ENCODE measurements at places on chromosomes 6 and 20. TPM values are rescaled to one million over a fixed set of nuclear protein-coding genes. Genes with fewer than 3 reads are reported as not detected.

FAM83B gene
- 1.8 TPM for total RNA-seq

EYA2 gene
- total RNA-seq = 1.5 TPM

COL20A1 gene
- total RNA-seq = not detected

GJA10 gene
- not detected for total RNA-seq

LY6G6C gene
- total RNA-seq = not detected

OR2J3 gene
- not detected for total RNA-seq

KCNQ5 gene
- not detected for total RNA-seq

PPP1R16B gene
- total RNA-seq = 9.0 TPM

TPBG gene
- 2.8 TPM for total RNA-seq

DDO gene
- 29.7 TPM for total RNA-seq

CCN6 gene
- not detected for total RNA-seq

VSX1 gene
- total RNA-seq = 0.14 TPM

All from Right ventricle myocardium inferior (tissue), 1 donor.